ENCODE measurements at places on chromosomes 12 and 14.

- DNase-seq = peak; percentile 23
Measured at GRCh38 chr12:116881325-116881876, at the start of gene HRK. TSS of gene HRK (minus strand) at chr12:116881441. CDS start at chr12:116881307, 134 bp downstream.

DNA sequence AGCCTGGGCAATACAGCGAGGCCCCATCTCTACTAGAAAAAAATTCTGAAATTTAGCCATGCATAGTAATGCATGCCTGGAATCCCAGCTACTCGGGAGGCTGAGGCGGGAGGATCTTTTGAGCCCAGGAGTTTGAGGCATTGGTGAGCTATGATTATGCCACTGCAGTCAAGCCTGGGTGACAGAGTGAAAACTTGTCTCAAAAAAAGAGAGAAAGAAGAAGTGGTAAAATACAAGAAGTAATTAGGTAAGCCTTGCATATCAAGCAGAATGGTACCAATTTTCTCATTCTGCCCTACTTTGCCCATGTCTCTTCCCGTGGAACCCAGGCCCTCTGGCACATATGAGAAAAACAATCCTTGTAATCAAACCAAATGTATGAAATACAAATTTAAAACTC is 70.7 kb downstream of the SUSD6 start:
- no peak for DNase-seq

GRCh38 chr14:61103541-61104339 is 122.7 kb downstream of the SLC38A6 start:
- DNase-seq = peak; percentile 57

GRCh38 chr14:71441126-71441525 is 491.1 kb upstream of the RGS6 start:
- DNase-seq = no peak

- DNase-seq = peak; percentile 78
Measured at GRCh38 chr12:26853303-26854030, 20.5 kb upstream of the ITPR2 start.

DNA sequence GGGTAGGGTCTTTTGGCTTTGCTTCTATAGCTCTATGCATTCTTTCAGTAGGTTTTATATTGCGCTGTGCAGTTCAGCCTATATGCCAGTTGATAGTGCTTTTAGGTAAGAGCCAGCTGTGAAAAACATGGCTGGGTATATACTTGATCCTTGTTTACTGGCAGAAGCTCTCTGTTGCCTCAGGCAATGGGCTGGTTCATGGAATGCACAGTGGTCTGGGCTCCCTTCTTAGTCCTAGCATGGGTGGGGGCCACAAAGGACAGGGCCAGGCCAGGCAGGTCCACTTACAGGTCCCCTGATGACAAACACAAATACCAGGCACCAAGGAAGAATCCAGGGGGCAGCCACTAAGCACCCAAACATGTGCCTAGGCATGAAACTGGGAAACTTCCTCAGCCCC is 240.7 kb downstream of the SEC23A start:
- DNase-seq = no peak

GRCh38 chr14:55938249-55938791 is 179.9 kb upstream of the PELI2 start:
- no peak for DNase-seq

GRCh38 chr14:33435911-33436689 is 497.4 kb downstream of the NPAS3 start:
- DNase-seq = peak; percentile 3

- DNase-seq = no peak
Measured at GRCh38 chr12:79887890-79888289, 47.0 kb downstream of the PPP1R12A start.

GRCh38 chr12:50924439-50925341 is 27.7 kb upstream of the HIGD1C start:
- DNase-seq = peak; percentile 18

GRCh38 chr12:102095677-102096263 is 24.1 kb downstream of the NUP37 start:
- DNase-seq = no peak

DNA sequence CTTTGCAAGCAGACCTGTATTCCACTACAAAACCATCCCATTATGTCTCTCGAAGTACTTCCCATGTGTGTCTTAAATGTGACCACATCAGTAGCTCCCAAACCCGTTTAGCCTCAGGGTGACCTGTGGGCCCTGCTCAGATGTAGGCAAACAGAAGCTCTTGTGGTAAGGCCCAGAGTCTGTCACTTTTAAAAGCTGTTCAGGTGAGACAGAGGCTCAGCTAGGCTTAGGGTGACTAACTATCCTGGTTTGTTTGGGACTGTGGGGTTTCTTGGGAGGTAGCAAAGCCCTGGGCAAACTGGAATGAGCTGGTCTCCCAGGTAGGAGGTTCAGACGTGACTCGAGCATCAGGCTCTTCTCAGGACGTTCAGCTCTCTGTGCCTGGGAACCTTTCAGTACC is 64.5 kb upstream of the VASH1 start:
- no peak for DNase-seq

GRCh38 chr14:61150851-61151250 is 130.3 kb downstream of the TMEM30B start:
- DNase-seq = no peak

DNA sequence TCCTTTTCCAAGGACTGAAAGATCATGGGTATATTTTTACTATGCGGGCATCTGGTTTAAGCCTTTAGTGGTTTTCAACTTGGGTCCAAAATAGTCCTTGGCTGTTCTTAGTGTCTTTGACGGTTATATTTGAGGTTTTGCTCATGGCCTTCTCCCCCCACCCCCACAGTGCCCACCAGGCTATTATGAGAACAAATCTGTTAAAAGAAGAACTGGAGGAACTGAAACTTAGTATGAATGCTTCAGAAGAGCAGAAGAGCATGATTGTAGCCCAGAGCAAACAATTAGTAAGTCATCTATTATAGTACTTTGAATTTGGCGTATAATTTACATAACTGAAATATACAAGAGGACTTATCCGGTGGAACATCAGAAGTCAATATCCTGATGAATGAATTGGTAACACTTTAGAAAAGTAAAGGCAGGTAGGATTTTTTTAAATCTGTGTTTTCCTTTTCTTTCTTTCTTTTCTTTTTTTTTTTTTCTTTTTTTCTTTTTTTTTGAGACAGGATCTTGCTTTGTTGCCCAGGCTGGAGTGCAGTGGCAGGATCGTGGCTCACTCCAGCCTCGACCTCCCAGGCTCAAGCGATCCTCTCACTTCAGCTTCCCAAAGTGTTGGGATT is 71.8 kb upstream of the BCAT1 start:
- no peak for DNase-seq

GRCh38 chr14:93729993-93730392 is 58.3 kb downstream of the PRIMA1 start:
- no peak for DNase-seq

DNA sequence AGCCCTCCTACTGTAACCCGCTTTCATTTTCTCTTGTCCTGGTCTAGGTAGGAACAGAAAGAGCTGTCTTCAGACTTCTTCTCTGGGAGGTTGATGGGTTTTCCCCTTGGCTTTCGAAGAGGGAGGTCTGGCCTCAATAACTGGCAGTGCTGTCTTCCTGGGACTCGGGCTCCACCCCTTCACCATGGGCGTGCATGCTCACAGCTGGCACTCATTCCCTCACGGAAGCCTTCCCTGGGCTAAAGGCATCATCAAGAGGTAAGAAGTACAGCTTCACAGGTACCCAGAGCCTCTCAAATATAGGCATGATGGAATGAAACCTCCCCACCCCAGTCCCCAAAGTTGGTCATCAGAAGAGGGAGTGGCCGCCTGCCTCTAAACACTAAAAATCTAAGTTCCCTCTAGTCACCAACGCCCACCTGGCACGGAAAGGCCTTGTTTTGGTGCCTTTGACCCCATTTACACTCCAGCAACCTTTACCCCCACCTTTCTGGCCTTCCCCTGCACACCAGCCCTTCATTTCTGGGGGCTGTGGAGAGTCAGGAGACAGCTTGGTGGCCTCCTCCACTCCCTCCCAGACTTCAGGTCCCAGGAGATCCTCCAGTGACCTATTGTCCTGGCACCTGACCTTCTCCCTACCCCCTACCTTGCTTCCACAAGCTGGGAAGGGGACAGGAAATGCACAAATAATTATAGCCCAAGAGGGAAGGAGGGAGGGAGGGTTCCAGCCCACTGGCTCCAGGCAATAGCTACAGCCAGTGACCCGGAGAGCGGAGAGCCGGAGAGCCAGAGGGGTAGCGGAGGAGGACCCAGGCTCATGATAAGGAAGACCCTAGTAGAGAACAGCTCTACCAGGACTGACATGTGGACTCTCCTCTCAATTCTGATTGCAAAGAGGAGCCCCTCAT is 2.8 kb downstream of the RAPGEF3 start:
- peak; percentile 64 for DNase-seq

GRCh38 chr14:92590176-92590575 is 76.6 kb downstream of the RIN3 start:
- no peak for DNase-seq

DNA sequence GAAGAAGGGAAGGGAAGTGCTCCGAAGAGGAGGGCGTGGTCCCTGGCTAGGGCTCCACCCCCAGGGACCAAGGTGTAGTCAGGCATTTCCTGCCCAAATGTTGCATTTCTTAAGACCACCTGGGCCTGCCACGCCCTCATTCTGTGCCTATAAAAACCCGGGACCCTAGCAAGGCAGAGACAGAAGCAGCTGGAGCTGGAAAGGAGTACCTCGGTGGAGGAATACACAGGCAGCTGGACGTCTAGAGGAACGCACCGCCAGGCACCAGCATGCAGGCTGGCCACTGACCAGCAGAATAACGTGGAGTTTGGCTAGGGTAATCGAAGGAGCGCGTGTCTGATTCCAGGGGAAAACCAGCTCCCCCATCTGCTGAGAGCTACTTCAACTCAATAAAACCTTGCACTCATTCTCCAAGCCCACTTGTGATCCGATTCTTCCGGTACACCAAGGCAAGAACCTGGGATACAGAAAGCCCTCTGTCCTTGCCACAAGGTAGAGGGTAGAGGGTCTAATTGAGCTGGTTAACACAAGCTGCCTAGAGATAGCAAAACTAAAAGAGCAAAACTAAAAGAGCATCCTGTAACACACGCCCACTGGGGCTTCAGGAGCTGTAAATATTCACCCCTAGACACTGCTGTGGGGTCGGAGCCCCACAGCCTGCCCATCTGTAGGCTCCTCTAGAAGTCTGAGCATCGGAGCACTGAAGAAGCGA is 21.0 kb downstream of the CFL2 start:
- DNase-seq = peak; percentile 26

- no peak for DNase-seq
Measured at GRCh38 chr12:51905471-51906429, 1.6 kb upstream of the ACVRL1 start.

Measured in stimulated activated CD4-positive, alpha-beta T cell treated with anti-CD3 and anti-CD28 coated beads, Interleukin-15, amount 100 ng/mL, for 24 hours (primary cell).